ENCODE measurements at places on chromosomes 6 and 20.

DNA sequence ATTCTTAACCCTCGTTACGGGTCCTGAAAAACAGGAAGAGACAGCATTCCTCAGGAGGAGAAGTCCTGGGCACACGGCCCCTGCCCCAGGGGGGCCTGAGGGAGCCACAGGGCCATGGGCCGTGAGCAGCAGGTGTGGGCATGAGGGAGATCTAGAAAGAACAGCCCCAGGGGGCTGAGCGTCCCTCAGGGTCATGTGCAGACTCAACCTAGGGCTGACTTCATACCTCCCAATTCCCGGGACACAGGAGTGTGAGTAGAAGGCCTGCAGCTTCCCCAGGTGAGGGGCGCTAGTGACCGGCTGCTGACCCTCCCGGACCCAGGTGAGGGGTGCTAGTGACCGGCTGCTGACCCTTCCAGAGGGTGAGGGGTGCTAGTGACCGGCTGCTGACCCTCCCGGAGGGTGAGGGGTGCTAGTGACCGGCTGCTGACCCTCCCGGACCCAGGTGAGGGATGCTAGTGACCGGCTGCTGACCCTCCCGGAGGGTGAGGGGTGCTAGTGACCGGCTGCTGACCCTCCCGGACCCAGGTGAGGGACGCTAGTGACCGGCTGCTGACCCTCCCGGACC, 35.1 kb downstream of the FRMD1 start:
- no peak for DNase-seq

GRCh38 chr20:53425481-53425880, 168.2 kb downstream of the ZNF217 start:
- DNase-seq = no peak

- DNase-seq = no peak
These were observed 995 bp downstream of the RSPO4 start for GRCh38 chr20:1001116-1001515.

GRCh38 chr20:58982406-58983114, 1.5 kb downstream of the NELFCD start:
- DNase-seq = no peak

GRCh38 chr6:7142918-7143475, 35.2 kb downstream of the RREB1 start:
- no peak for DNase-seq

DNA sequence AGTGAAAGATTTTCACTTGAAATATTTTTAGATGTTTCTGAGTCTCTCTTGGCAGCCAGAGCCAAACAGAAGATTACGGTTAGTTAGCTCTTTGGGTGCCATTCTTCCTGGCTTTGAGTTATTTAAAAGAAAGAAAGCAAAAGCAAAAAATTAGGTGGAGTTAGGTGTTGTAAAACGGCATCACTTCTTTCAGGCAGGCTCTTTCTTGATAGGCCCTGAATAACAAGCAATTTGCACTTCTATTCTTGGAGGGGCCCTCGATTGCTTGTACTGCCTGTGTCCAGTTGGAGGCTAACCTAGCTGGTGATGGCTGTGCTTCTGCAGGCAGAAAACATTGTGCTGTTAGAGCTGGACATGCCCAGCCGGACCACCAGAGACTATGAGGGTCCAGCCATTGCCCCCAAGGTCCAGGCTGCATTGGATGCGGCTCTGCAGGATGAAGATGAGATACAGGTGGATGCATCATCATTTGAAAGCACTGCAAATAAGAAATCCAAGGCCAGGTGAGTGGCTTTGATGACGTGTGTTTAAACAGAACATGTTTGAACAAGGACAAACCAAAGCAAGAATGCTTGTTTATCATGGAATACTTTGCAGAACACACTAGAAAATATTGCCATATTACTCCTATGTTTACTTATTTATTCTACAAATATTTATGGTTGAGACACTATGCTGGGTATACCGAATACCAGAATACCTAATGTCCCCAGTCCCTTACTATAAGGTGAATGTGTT, 28.1 kb upstream of the ASXL1 start:
- no peak for DNase-seq

DNA sequence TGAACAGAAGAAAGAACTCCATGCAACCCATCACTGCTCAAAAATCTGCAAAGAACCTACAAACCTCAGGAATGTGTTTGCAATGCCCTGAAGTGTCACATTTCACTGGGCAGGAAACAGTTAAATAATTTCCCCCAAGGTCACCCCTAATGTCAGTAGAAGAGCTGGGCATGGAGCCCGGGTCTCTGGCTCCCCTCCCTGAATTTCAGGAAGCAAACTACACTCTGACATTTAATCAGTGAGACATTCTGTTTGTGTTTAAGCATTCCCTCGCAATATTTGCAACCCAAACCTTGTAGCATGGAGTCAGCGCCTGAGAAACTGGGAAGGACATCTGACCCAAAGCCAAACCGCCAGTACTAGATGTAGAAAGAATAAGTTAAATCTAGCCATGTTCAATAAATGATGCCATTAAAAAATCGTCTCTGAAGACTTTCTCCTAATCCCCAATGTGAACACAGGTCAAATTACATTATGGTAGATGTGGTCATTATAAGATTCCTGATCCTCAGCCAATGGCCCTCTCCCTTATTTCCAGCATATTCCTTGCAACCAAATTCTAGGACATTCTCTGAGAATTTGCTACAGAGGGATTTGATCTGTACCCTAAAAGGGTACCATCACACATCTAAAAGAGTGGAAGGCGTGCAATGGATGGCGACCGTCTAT, 91.2 kb upstream of the ADTRP start:
- no peak for DNase-seq

DNA sequence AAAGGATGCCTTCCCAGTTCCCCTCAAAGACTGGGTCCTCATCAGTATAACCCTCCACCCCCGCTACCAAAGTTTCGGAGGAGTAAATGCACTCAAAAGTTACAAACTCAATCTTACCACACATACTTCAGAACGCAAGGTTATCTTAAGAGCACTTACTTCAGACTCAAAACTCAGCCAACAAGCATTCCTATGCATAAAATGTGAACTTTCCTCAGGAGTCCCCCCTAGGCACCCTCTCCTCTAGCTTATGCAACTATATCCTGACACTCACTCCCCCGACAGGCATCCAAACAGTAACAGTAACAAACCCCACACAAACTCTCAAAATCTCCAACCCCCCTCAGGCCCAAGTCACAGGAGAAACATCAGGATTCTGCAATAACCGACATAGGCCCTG, 11.1 kb upstream of the ADTRP start:
- DNase-seq = no peak

DNA sequence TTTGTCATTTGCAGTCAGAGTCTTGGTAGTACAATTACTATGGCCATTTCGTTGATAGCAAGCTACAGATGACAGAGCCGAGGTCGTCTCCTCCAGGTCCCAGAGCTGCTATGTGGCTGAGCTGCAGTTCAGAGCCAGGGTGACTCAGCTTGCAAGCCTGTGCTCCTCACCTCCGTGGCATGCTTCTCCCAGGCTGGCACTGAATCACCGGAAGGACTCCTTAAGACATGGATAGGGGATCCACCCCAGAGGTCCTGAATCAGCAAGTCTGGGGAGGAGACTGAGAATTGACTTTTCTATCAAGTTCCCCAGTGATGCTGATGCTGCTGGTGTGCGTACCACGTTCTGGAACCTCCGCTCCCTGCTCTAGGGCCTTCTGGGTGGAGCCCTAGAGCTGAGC, 291.2 kb downstream of the CDH26 start:
- DNase-seq = no peak

GRCh38 chr6:35445691-35446090, 6.4 kb upstream of the FANCE start:
- DNase-seq = no peak

- no peak for DNase-seq
These were observed 42.3 kb upstream of the OCSTAMP start for GRCh38 chr20:46592580-46593362.

GRCh38 chr6:146974351-146974750, 229.9 kb upstream of the STXBP5 start:
- no peak for DNase-seq

GRCh38 chr6:97198046-97198565, 84.9 kb downstream of the MMS22L start:
- no peak for DNase-seq

DNA sequence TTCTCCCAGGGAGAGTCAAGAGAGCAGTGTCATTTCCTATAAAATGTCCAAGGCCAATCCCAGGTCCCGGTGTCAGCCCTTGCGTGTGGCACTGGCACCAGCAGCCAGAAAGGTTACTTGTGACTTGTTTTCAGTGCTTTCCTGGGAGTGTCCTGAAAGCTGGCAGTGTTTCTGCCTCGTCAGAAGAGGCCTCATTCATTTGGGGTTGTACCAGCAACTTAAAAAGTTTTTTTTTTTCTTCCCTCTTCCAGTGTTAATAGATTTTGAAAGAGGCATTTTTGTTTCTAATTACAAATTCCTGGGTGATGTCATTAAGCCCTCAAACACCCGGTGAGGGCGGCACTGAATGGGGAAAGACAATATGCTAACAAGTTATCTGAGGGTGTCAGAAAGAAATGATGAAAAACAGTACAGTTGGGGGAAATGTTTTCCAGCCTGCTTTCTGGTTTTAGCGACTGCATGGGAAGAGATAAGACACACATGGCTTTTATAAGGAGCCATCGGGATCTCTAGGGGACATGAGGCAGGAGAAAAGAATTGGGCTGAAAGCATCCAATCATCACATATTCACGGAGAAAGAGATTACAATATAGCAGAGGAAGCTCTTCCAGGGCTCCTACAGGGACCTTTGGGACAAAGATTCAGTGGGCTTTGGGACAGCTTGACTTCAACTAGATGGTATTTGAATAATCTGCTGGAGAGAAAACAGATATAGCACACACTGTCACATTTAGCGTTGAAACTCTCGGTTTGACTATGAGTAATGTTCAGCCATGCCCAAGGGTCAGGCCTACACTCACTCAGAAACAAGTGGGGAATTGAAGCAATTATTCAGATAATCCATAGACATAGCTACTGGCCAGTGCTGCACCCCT, 153.0 kb downstream of the BCAS1 start:
- no peak for DNase-seq

- no peak for DNase-seq
These were observed 8.6 kb upstream of the IP6K3 start for GRCh38 chr6:33755070-33755869.

GRCh38 chr6:129679758-129680157, 30.2 kb downstream of the ARHGAP18 start:
- DNase-seq = no peak

DNA sequence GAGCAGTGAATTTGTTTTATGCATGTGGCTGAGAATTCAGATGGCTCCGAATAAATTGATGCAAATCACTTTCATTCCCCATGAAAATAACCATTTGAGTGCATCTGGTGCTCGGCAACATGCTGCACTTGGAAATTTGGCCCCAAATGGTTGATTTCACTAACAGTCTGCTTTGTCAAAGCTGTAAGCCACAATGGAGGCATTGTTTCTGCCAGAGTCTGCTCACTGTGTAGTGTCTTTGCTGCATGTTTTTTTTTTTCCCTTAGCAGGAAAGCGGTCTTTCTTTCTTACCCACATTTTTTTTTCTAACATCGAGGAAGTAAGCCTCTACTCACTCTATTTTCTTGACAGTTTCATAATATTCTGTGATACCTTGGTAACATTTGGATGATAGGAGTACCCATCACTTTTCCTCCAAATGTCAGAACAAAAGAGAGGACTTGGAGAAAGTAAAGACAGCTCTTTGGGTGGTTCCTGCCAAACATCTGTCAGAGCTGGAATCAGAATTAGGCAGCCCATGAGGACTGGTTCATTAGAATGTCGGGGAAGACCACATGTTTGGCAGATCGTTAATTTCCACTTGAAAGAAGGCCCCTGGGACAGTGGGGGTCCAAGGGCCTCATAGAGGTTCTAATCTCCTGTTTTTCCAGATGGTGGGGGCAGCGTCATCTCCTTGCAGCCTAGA, 149.5 kb downstream of the DOK5 start:
- DNase-seq = no peak

- DNase-seq = no peak
These were observed 70.9 kb downstream of the REV3L start for GRCh38 chr6:111411978-111412566.

DNA sequence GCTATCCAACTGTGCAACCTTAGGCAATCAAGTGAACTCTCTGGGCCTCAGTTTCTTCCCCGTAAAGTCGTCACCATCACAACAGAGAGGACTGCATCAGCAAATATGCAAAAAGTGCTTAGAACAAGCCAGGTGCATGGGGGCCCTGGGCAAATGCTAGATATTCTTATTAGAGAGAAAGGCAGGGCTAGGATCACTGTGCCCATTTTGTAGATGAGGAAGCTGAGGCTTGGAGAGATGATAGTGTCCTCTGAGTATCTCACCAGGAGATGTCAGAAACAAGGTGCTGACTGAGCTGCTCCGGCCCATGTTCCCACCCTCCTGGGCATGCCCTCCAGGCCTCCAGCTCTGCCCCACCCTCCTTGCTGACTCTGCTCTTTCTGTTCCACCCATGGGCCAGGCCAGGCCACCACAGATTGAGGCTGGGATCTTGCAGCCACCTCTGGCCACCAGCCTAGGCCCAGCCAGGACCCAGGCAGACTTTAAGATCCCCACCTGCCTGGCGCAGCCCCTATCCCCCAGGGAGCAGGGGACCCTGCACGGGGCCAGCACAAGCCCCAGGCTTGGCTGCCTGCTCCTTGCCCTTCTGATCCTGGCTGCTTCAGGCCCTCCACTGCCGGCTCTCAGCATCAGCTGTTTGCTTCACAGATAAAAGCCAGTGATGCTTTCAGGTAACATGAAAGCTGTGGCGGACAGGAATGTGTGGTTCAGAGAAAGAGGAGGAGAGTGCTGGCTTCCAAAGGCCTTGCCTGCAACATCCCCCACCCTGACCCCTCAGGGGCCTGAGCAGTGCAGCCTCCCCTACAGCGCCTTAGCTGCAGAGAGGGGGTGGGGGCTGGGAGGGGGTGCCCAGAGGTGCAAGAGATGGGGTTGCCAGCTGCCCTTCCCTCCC, 47.6 kb downstream of the GRM4 start:
- no peak for DNase-seq

DNA sequence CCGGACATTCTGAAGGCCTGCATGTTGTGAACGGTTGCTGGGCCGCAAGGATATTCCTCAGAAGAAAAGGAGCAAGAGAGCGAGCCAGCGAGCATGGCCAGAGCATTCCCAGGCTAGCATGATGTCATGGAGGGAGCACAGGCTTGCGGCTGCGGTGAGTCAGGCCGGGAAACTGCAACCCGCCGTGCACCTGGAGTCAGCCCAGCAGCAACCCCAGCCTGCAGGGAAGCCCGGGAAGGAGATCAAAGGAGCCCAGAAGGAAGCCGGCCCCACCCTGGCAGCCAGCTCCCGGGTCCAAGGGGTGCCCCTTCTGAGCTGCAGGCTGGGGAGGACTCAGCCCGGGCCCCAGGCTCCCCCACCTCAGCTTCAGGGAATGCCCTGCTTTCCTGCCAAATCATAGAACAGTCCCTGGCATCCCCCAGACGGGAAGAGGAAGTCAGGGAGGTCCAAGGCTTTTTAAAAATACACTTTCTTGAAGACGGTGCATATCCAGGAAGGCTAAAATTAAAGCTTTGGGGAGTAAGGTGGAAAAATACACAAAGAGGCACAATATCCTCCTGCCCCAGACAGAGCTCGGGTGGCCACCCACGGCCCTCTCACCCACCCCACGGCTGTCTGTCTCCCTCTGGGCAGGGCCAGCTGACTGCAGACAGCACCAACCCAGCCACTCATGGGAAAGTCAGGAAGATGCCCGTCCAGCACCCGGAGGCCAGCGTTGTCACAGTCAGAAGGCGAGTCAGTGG, 53.7 kb downstream of the BMP7 start:
- DNase-seq = no peak

- DNase-seq = no peak
These were observed 12.2 kb downstream of the BAK1 start for GRCh38 chr6:33567836-33568235.

Measured in activated naive CD8-positive, alpha-beta T cell treated with anti-CD3 and anti-CD28 coated beads, Interleukin-2, amount 50 U/mL, for 16 hours (primary cell).